ENCODE measurements at places on chromosomes 5 and 9.

DNA sequence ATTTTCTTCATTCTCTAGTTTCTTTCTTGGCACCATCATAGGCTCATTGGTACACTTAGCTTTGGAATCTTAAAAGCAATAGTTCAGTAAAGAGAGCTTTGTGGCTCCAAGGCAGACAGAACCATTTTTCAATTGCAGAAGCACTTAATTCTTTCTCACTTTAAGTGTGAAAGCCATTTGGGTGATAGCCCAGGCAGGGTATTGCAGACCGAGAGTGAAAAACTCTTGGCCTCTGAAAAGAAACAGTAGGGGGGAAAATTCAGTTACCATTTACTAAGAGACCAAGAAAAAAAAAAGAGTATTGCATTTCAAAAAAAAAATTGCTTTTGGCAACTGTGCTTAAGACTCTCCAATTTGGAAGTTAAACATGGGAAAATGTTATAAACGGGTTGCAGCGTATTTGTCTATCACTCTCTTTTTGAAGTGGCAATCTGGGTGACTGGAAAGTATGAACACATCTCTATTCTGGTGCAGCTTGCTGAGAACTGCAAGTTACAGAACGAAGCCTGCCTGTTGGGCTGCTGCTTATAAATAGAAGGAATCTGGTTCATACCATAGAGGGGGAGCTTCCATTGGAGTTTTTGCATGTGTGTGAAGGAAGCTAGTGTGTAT is 170.5 kb downstream of the TLE4 start:
- no peak for DNase-seq

- no peak for DNase-seq
Measured at GRCh38 chr5:55063899-55064298, 38.5 kb upstream of the GZMA start.

- no peak for DNase-seq
Measured at GRCh38 chr9:104858271-104858670, 69.7 kb downstream of the ABCA1 start.

GRCh38 chr9:88071331-88071730 is 66.9 kb downstream of the SPATA31C2 start:
- DNase-seq, result no peak
